Caco-2 (cell line): ENCODE measurements at places on chromosomes 3 and 15. TPM values are rescaled to one million over a fixed set of nuclear protein-coding genes. Genes with fewer than 3 reads are reported as not detected.

- H3K27me3 ChIP-seq, result no peaks in the 10 kb centered on the region
- H3K4me3 ChIP-seq, result no peak overlapping the region
- H3K27ac ChIP-seq, result no peak overlapping the region
- no peaks in the 10 kb centered on the region for H3K36me3 ChIP-seq
- no peak for DNase-seq
Measured at GRCh38 chr3:105938101-105938500, 69.3 kb upstream of the CBLB start.

SHF gene
- 11.9 and 12.9 TPM in 2 replicates for total RNA-seq

CLDN16 gene
- 0.27 and 0.30 TPM in 2 replicates for total RNA-seq

GRCh38 chr3:33032938-33033337, 64.0 kb downstream of the GLB1 start:
- DNase-seq, result no peak
- H3K27ac ChIP-seq, result peak overlapping the region; percentile 40
- H3K36me3 ChIP-seq, result no peaks in the 10 kb centered on the region; the same call in 1 of the 2 replicates

DNA sequence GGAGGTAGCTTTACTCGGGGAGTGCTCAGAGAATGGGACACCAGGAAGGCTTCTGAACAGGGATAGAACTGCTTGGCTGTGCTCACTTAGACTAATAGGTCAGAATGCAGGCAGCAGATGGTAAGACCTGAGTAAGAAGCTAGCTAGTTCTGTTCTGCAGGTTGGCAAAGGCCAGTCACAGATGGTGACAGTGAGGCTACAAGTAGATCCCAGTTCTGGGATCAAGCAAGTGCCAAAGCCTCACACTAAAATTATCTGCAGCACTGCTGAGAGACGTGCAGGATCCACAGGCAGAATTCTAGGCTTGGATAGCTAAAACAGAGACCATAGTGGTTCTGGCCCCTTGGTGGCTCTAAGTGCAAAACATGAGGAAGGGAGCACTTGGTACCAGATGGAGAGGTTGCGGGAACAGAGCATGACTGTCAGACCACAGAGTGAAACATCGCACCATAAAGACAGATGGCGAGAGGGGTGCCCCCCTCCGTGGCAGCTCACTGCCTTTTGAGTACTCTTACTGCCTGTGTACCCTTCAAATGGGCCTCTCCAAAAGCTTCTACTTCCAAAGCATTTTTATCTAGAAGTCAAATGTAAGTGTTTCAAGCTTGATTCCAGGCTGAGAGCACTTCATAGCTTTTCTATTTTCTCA, 3.6 kb upstream of the GLCE start:
- no peak for DNase-seq
- H3K27ac ChIP-seq, result no peak overlapping the region
- no peaks in the 10 kb centered on the region for H3K4me1 ChIP-seq
- H3K27me3 ChIP-seq, result no peaks in the 10 kb centered on the region
- H3K4me3 ChIP-seq, result no peak overlapping the region
